ENCODE measurements at places on chromosomes 4 and X.
A peak's percentile ranks its signal among the peaks of the same experiment; 100 is the strongest.

DNA sequence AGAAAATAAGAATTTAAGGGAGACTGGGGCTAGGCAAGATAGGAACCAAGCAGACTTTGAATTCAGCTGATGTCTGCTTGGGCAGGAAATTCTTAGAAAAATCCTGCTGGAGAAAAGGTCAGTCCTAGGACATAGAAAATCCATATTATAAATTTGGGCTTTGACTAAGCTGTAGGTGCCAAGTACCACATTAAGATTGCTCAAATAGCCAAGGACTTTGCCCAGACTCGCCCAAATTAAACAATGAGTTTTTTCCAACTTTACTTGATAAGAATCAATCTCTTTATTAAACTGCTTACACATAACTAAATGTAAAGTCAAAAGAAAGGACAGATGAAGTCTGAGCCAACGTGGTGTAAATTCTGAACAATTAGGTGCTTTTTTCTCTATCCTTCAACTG is 95.4 kb downstream of the FUNDC1 start:
- no peak for DNase-seq

DNA sequence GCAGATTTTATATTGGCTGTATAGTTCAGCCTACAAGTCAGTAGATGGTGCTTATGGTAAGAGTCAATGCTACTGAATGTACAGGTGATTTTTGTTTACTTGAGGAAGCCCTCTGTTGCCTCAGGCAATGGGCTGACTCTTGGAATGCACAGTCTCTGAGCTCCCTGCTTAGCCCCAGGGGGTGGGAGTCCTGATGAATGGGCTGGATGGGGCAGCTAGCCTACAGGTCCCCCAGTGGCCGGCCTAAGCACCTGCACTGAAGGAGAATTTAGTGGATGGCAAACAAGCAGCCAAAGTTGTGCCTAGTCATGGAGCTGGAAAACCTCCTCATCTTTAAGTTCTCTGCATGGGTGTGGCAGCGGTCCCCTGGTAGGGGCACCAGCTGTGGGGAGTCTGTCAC is 101.8 kb upstream of the CXorf51B start:
- DNase-seq, result peak; percentile 45

- peak; percentile 85 for DNase-seq
Measured at GRCh38 chrX:154546354-154547244, at the start of gene G6PD. TSS of gene G6PD (minus strand) at chrX:154546846. CDS start at chrX:154546155, 691 bp downstream.

- no peak for DNase-seq
Measured at GRCh38 chr4:40592034-40592433, 37.6 kb downstream of the RBM47 start.

DNA sequence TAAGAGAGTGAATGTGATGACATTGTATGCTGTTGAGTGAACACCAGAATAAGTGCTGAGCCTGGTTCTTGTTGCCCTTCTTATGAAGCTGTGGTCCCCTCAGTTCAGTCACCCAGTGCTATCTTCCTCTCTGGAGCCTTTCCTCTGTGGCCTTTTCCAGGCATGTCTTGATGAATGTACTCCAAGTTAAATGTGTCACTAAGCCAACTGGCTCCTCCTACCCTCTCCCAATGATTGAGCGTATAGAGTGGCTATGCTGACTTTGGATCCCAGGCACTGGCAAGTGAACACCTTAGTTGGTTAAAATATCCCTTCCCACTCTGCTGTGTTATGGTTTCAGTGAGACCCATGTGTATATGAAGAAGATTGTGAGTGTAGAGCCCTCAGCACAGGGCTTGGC is 134.1 kb upstream of the MAMLD1 start:
- peak; percentile 8 for DNase-seq

All from ecto neural progenitor cell (in vitro differentiated cells).